ENCODE measurements at places on chromosomes 5 and 9. TPM values are rescaled to one million over a fixed set of nuclear protein-coding genes. Genes with fewer than 3 reads are reported as not detected.

Gene DRD1
- 0.15 TPM for total RNA-seq

Gene FBN2
- total RNA-seq = 1.7 TPM

Gene CDO1
- 12.9 TPM for total RNA-seq

Gene HEMGN
- total RNA-seq = not detected

Gene PCDHGB2
- 9.3 TPM for total RNA-seq

Gene GLDC
- not detected for total RNA-seq

Gene LTC4S
- 7.5 TPM for total RNA-seq

Gene ADAMTS16
- 8.0 TPM for total RNA-seq

Gene ZFP2
- 3.6 TPM for total RNA-seq

Gene AMBP
- total RNA-seq = not detected

Gene NR2F1
- total RNA-seq = 51.6 TPM

Gene DMGDH
- 4.3 TPM for total RNA-seq

Gene PTGES
- total RNA-seq = 4.7 TPM

Gene CARTPT
- not detected for total RNA-seq

Gene STXBP1
- total RNA-seq = 46.8 TPM

Gene PKD2L2
- total RNA-seq = not detected

Gene IFNA5
- not detected for total RNA-seq

Gene SIT1
- total RNA-seq = 0.20 TPM

Gene GABRA6
- total RNA-seq = not detected

Gene CSF1R
- 25.3 TPM for total RNA-seq

Gene RNF180
- 26.9 TPM for total RNA-seq

Gene POMT1
- 28.7 TPM for total RNA-seq

Gene ATP10B
- 0.20 TPM for total RNA-seq

Gene PCDHA8
- total RNA-seq = 0.45 TPM

Gene TMEFF1
- 1.2 TPM for total RNA-seq

Gene C5
- total RNA-seq = 4.6 TPM

Gene SYK
- total RNA-seq = 2.4 TPM

Gene DMRT3
- total RNA-seq = not detected

Gene KIF20A
- 0.10 TPM for total RNA-seq

Gene ALDOB
- total RNA-seq = 0.62 TPM

Gene PCDHGC3
- total RNA-seq = 67.7 TPM

Gene INSYN2B
- total RNA-seq = 2.6 TPM

Gene SOX30
- not detected for total RNA-seq

Gene TMEM232
- 6.6 TPM for total RNA-seq

Gene FRMD3
- 9.1 TPM for total RNA-seq

Gene SLC6A3
- 0.24 TPM for total RNA-seq

Gene ADAMTS13
- total RNA-seq = 1.8 TPM

Gene INSL6
- not detected for total RNA-seq

Gene MRNIP
- total RNA-seq = 50.3 TPM

Gene EPB41L4B
- total RNA-seq = 12.5 TPM

All from ovary (tissue), 10 donors.